ENCODE measurements at places on chromosomes 5 and 9.

GRCh38 chr9:122088880-122089706 lies 4.0 kb downstream of the TTLL11 start:
- no peak for DNase-seq

DNA sequence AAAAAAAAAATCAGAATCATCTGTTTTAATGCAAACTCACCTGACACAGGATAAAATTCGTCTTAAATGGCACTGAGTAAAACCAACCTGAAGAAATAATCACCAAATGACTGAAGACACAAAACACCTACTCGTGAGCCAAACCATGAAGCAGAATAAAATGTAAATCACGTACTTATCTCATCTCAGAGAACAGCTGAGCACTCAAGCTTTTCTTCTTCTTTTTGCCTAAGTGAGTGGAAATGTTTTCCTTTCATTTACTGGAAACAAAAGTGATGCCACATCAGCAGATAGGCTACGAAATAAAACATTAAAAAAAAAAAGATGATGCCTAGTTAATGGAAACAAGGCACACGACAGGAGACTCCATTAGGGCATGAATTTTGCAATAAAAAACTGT lies 36.4 kb downstream of the ATPSCKMT start:
- DNase-seq = no peak

GRCh38 chr5:88393042-88393441 lies 124.4 kb upstream of the TMEM161B start:
- no peak for DNase-seq

DNA sequence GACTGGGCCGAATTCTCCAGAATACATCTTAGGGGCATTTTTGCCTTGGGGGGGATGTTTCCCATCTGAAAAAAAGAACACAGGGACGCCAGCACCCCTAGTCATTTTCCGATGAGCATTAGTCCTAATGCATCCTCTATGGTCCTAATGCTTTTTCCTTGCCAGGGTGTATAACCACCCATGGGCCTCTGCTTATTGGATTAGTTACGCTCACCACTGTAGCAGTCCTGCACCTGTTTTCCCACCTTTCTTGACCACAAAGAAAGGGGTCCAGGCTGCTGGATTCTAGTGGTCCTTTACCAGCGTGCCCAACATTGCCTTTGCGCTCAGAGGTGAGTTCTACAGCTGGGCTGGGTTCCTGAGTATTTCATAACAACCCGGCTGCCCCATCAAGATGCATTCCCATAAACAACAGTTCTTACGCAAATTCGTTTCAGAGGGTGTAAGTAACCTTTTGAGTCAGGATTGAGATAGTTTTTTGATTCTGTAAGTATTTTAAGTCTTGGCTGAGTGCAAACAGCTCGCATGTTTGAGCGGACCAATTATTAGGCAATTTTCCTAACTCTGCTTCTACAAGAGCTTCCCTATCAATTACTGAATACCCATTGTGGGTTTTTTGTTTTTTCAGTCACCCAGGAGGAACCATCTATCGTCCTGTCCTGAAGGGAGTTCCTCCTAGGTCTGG lies 135.1 kb downstream of the DROSHA start:
- no peak for DNase-seq

Measured in astrocyte (in vitro differentiated cells and primary cell).